Fibroblast of lung (primary cell): ENCODE measurements at places on chromosomes 16 and 17. TPM values are rescaled to one million over a fixed set of nuclear protein-coding genes. Genes with fewer than 3 reads are reported as not detected.

Gene HS3ST2
- not detected in 2 replicates for total RNA-seq

Gene USP22
- total RNA-seq = 178 and 235 TPM in 2 replicates

GRCh38 chr17:72342627-72343527, 222.1 kb downstream of the SOX9 start:
- no peak for DNase-seq

Gene APOH
- total RNA-seq = not detected in 2 replicates

- DNase-seq = no peak
Measured at GRCh38 chr17:50542795-50543774, 3.9 kb upstream of the SPATA20 start.

DNA sequence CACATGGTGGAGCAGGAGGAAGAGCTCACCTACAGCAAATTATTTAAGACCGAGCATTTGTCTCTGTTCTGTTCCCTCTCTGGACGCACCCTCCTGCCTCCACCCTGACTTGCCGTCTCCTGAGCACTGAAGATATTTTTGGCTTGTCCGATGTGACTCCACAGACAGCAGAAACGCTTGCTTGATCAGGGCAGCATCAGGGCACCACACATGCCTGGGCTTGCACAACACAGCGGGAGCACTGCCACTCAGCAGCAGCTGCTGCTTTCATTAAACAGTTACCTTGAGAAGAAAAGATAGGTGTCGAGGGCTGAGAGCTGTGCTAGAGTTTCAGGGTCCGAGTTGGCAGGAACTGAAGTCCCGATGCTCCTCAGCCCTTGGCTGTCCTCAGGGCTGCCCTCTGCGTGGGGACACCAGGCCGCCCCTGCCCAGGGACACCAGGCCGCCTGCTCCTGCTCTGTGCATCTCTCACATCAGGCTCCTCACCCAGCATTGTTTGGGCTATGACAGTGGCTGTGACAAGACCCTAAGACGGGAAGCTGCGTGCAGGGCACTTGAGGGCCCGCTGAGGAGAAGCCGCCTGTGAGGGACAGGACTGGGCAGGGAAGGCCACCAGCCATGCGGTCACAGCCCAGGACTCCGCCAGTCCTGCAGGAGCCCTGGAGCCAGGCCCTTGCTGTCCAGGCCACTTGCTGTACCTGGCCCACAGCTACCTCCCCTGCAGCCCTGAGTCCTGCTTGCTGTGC, 21.3 kb upstream of the CDH15 start:
- no peak for DNase-seq

GRCh38 chr17:27631411-27631760, 398 bp downstream of the LGALS9 start:
- no peak for DNase-seq

- DNase-seq = no peak
Measured at GRCh38 chr16:85615014-85615851, 2.1 kb downstream of the GSE1 start.

DNA sequence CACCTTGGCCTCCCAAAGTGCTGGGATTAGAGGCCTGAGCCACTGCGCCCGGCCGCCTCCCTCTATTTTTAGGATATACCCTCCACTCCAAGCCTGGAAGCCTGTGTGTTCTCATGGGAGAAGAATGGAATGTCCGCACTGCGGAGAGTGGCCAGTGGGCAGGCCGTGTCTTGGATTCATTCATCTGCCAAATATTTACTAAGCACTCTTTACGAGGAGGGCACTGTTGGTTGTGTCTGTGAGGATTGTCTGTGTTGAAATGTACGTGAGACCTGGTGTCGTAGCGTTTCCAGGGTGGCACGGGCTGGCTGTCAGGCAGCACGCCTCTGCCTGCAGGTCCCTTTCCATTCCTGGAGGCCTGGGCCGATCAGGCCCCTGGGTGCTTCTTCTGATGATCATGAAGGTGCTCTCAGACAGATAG, 19.2 kb downstream of the PGS1 start:
- peak; percentile 82 for DNase-seq

Gene ITGAD
- not detected in 2 replicates for total RNA-seq

DNA sequence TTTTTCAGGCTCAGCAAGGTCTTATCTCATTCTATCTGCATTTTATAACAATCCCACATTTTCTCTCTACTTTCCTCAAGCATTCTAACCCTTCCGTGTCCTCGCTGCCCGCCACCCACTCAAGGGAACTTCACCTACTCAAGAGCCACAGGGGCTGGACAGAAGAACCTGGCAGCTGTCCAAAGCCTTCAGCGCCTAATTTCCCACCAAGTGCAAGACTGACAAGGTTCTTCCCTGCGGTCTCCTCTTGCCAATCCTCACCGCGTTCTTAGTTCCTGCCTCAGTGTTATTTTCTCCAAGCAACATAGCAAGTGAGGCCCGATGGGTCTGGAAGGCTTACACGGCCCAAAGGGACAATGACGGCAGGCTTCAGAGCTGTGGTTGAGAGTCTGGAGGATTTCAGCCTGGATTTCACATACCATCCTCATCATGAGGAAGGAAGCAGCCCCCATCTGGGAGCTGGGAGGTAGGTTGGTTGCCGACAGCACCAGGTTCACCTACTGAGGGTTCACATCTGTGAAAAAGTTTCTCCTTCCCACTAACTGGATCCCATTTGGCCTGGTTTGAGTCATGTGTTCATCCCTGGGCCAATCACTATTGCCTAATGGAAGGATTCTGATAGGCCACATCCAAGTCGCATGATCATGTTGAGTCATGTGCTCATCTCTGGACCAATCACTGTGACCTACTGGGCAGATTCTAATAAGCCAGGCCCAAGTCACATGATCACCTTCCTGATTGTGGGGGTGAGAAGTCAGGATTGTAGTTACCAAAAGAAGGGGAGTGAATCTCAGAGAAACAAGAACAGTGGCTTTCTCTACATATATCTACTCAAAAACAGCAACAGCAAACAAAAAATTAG, 108.2 kb downstream of the N4BP1 start:
- peak; percentile 40 for DNase-seq

- DNase-seq = peak; percentile 37
Measured at GRCh38 chr17:15261802-15262290, 3.3 kb downstream of the PMP22 start.

Gene P2RX1
- total RNA-seq = under 0.01 TPM in 2 replicates

Gene KRTAP1-1
- not detected in 2 replicates for total RNA-seq

Gene HOXB4
- 6.2 and 8.9 TPM in 2 replicates for total RNA-seq

Gene EME1
- 0.51 and 2.3 TPM in 2 replicates for total RNA-seq

- DNase-seq = peak; percentile 41
Measured at GRCh38 chr17:44170499-44171201, at the start of gene ASB16. Gene ASB16, plus strand, starts transcription at chr17:44170704. Its CDS starts 86 bp downstream, at chr17:44170790.

- DNase-seq = no peak
Measured at GRCh38 chr17:4527566-4528125, 27.5 kb downstream of the MYBBP1A start.

Gene OMG
- total RNA-seq = 26.8 and 57.0 TPM in 2 replicates

- no peak for DNase-seq
Measured at GRCh38 chr17:4898927-4899326, 409 bp upstream of the C17orf107 start.

GRCh38 chr16:10987361-10988163, 43.2 kb downstream of the CLEC16A start:
- peak; percentile 58 for DNase-seq

Gene TSNAXIP1
- total RNA-seq = 1.2 and 1.5 TPM in 2 replicates

Gene PIK3R5
- total RNA-seq = not detected in 2 replicates

Gene EXOC3L1
- total RNA-seq = 0.26 and 0.33 TPM in 2 replicates

DNA sequence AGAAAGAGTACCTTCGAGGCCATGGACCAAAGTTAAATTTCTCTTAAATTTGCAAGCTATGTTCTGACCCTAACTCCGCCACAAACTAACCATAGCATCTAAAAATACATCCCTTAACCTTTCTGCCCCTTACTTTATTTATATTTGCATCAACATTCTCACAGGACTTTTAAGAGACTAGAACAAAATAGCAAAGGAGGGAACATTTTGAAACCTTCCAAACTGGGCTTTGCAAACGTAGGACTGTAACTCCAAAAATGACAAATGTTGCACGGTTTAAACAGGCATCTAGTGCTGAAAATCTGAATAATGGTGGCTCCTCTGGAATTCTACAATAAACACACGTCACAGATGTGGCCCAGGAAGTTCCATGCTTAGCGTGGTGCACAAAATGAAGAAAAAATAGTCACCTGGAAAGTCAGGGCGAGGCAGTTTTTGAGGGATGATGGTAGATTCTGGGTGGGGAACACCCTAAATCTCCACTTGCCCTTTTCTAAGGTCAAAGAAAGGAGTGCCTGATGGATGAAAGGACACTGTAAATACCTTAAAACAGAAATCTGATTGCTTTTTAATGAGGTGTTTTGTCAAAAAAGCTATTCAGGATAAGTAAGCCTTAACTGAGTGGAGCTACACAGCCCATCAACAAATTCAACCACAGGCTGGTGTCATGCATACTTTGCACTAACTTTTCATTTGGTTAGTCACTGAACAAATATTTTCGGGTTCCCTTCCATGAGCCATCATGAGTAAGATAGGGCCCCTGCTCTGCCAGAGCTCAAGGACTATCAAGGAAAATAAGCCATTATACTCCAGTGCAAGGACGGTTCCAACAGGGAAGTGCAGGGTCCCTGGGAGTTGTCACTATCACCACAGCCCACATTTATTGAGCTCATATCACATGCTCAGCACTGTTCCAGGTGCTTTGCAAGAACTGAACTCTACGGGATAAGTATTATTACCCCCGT, 21.2 kb downstream of the ARHGAP17 start:
- peak; percentile 90 for DNase-seq

Gene ZMYND15
- under 0.01 and 0.51 TPM in 2 replicates for total RNA-seq

Gene BIRC5
- 3.6 and 28.6 TPM in 2 replicates for total RNA-seq

DNA sequence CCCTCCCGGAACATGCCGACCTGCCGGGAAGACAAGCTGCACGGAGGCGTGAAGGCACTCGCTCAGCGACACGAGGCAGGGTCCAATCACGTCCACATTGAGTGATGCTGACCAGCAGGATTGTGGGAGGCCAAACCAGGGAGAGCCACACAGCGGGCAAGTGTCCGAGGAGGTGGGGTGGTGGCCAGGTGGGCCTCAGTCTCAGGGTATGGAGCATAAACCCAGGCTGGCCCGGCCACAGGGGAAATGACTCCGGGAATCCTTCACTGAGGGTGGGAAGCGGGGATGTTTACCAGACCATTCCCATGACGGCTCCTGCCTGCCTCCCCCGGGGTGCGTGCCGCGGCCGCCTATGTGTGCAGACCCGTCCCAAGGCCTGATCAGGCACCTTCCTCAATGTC, 62.5 kb downstream of the RPH3AL start:
- DNase-seq = no peak

DNA sequence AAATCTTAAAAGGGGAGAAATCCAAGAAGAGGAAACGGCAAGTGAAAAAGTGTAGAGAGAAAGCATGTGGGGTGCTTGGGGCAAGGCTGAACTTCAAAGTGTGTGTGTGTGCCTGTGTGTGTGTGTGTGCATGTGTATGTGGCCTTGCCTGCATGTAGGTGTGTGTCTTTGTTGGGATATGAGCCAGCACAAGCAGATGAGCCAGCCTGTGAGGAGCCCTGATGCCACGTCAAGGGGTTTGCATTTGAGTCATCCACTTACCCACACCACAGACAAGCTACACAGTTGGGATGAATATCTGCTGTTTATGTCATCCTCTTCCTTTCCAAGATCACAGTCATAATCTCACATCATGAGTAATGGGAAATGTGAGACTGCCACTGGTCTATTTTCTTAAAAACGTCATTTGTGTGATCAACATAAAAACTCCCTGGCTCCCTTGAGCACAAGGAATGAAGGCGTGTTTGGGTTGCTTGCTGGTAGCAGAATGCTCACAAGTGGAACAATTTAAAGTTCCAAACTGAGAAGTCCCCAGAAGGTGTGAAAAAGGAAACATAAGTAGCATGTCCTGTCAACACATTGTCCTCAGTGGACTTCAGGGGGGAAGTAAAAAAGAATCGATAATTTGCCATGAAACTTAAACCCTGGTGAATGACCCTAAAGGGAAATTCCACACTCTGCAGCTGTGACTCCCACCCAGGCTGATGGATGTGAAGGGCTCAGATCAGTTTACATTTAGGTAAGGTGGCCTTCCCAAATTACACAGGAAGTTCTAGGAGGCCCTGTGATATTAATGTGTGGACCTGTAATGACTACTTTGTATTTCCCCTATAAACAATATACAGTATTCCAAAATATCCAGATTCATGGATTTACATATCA, 14.7 kb downstream of the KCTD19 start:
- peak; percentile 100 for DNase-seq

DNA sequence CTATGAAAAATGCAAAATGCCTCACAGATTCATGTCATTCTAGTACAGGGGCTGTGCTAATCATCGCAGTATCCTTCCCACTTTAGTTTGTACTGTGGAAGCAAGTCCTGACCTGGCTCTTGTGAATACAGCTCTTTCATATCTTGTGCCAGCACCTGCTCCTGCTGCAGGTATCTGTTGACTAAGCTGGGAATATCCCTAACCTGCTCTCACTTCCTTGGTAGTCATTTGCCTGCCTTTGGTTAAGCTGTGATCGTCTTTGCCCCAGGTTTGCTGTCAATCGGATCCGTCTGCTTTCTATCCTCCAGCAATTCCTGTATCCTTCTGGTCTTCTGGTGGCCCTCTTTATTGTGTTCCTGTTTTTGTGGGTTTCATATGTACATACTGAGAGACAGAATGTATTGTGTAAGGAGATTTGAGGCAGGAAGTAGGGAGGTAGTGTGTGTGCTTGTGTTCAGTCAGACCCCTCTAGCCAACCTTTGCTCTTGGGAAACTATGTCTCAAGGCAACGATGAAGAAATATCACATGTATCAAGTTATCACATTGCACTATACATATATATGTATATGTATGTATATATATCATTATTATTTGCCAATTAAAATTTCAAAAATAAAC, 7.7 kb upstream of the GINS3 start:
- DNase-seq = no peak
